ENCODE measurements at places on chromosomes 7 and 10.

DNA sequence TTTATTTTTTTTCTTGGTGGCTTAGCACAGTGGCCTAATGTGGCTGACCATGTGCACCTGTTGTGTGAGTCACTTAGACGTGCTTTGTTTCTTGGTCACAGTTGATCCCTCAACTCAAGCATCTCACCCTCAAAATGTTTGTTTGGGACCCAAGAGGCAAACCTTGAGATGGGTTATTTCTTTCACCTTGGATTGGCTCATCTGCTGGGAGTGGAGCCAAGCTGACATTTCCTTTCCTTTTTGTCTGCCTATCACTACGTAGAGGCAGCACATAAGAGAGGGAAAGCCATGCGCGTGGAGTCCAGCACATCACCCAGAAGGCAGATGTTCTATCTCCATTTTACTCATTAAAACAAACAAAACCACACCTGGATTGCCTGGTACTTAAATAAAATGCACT is 6.4 kb upstream of the PRKCQ start:
- DNase-seq: no peak

DNA sequence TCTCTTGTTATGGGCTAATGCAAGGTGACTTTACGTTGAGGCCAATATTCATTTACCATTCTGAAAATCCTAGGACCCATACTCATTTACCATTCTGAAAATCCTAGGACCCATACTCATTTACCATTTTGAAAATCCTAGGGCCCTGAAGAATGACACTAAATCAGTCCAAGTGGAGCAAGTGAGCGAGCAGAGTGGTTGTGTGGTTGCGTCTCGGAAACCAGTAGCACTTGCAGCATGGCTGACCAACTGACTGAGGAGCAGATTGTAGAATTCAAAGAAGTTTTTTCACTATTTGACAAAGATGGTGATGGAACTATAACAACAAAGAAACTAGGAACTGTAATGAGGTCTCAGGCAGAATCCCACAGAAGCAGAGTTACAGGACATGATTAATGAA is 6.9 kb downstream of the SAR1A start:
- no peak for DNase-seq

- DNase-seq: no peak
Measured at GRCh38 chr7:18902892-18903291, 214.5 kb downstream of the TWIST1 start.

DNA sequence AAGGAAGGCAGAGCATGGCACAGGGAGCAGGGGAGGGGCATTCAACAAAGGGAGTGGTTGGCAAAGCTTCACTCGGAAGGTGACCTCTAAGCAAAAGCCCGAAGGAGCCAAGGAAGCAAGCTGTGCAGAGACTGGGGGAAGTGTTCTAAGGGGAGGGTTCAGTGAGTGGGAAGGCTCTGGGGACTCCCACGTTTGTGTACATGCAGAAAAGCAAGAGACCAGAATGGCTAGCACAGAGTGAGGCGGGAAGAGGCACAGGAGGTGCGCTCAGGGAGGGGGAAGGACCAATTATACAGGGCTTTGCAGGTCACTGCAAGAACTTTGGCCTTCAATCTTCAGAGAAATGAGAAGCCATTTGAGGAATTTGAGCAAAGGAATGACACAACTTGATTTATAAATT is 7.4 kb downstream of the ARHGAP21 start:
- DNase-seq: no peak

Measured in stimulated activated CD4-positive, alpha-beta T cell treated with anti-CD3 and anti-CD28 coated beads, Interleukin-1b, Interleukin-23, amount 100 ng/mL, for 24 hours (primary cell).